ENCODE measurements at places on chromosomes 1 and 21.

GRCh38 chr1:5522531-5523145, 469.6 kb downstream of the NPHP4 start:
- no peak for DNase-seq

- no peak for DNase-seq
Measured at GRCh38 chr1:158691907-158692306, 5.4 kb upstream of the SPTA1 start.

DNA sequence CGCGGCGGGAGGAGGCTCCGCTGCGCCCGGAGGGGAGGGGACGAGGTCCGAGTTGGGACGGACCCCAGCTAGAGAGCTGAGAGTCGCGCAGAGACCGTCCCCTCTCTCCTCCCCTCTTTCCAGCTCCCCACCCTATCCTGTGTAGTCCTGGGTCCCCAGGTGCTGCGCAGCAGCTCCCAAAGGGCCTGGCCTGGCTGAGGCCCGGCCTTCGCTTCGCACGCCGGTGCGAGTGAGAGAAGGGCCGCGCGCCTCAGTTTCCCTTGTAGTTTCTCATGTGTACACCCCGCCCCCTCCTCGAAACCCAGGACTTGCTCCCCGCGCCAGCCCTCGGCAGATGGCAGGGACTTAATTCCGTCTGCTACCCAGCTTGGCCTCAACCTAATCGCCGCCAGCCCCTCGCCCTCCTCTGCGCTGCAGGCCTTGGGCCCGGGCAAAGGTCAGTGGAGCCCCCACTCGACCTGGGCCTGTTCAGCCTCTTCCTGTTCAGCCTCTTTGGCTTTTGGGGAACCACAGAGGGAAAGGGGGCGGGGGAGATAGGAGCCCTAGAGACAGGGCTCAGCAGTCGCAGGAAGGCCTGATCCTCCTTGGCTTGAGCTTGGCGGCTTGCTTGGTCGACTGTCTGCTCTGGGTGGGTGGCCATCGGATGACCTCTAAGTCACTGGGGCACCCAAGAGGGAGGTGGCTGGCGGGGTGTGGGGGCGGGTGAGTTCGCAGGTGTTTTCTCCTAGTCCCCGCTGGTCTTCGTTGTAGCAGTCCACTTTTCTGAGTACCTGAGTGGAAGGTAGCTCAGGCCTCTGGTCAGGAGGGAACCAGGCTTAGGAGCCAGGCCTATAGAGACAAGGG, 1.0 kb downstream of the ZNF687 start:
- no peak for DNase-seq

DNA sequence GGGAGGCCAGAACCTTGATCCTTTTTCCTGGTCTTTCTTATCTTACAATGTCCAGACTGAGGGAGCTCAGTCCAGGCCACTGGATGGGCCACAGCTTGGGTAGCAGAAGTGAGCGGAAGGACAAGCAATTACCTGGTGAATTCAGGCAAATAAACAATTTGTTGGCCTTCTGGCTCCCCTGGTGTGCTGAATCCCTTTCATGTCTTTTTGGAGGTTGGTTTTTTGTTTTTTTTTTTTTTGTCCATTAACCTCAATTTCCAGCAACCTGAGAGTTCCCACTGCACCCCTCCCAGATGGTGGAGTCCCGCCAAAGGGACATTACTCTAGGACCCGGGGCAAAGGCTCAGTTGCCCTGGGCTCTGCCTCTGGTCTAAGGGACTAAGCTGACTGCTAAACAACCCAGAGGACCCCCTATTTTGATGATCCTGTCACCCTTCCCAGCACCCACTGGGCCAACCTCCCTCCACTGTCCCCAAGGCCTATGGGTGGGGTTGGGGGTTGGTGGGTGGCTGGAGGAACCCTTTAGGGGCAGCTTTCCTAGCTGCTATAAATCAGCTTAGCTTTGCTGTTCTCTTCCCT, 85.5 kb downstream of the KCND3 start:
- DNase-seq: no peak

DNA sequence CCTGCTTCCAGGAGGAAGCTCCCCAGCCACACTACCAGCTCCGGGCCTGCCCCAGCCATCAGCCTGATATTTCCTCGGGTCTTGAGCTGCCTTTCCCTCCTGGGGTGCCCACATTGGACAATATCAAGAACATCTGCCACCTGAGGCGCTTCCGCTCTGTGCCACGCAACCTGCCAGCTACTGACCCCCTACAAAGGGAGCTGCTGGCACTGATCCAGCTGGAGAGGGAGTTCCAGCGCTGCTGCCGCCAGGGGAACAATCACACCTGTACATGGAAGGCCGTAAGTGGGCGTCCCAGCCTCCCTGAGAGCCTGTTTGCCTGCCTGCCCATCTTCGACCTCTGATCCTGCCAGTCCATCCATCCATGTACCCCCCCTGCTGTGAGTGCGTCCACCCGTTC, 3.6 kb downstream of the ECM1 start:
- no peak for DNase-seq

DNA sequence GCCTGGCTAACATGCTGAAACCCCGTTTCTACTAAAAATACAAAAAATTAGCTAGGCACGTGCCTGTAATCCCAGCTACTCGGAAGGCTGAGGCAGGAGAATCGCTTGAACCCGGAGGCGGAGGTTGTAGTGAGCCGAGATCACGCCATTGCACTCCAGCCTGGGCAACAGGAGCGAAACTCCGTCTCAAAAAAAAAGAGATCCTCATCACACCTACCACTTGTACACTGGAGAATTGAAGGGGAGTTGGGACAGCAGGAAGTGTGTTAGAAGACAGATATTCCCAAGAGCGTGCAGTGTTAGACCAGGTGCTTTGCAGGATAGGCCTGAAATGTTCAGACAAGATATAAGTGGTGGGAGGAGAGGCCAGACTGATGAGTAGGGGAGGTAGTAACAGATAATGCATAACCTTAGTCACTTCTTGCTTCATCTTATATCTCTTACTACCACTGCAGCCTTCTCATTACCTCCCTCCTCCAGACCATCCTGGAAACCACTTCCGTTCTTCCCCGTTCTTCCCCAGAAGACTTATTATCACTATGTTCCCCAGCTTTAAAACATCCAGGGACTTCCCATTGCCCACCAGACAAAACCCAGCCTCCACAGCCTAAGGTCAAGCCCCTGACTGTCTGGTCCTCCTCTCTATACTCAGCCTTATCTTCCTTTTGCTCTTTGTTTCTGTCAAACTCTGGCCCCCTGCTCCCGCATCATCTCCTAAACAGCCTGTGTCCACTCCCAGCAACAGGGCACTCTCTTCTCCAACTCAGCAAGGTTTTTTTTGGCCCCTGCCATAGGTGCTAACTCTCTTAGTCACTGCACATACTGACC, 21.3 kb downstream of the FAM20B start:
- no peak for DNase-seq

GRCh38 chr1:97082160-97082848, 360.7 kb downstream of the PTBP2 start:
- no peak for DNase-seq

- DNase-seq: no peak
Measured at GRCh38 chr1:162193221-162193620, 123.7 kb downstream of the NOS1AP start.

DNA sequence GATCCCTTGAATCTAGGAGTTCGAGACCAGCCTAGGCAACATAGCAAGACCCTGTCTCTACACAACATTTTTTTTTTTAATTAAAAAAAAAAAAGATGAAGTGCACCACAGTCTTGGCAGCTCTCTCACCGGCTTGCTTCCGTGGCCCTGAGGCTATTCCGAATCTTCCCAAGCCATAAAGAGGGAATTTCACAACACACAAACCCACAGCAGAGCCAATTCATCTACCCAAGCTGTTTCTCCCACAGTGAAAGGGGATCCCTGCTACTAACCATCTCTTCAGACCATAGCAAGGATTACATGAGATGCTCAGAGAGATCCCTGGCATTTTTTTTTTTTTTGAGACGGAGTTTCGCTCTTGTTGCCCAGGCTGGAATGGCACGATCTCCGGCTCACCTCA, 8.3 kb upstream of the CHD5 start:
- no peak for DNase-seq

- DNase-seq: no peak
Measured at GRCh38 chr1:2086446-2087078, 36.4 kb downstream of the PRKCZ start.

GRCh38 chr21:44531606-44532564, 8.1 kb downstream of the KRTAP10-1 start:
- no peak for DNase-seq

- no peak for DNase-seq
Measured at GRCh38 chr1:24934310-24935195, 4.5 kb upstream of the RUNX3 start.

DNA sequence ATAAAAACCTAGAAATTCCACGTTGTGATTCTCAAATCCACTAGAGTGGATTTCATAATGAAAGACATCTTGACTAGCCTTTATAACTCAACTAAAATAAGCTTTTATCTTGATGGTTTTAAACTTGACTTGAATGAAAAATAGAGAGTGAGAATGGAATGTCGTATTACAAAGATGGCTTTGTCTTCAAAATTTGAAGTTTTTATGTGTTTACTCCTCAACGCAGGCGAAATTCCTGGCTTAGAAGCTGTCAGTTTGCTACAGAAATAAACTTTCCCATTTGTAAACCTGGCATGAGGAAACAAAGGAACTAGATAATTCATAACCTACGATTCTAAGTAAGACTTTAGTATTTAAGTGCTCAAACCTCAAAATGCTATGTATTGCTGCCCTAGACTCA, 90.0 kb upstream of the KRTAP19-8 start:
- no peak for DNase-seq

GRCh38 chr1:163697137-163697536, 375.4 kb downstream of the NUF2 start:
- no peak for DNase-seq

All from LNCaP clone FGC (cell line).